M059J (cell line): ENCODE measurements at places on chromosomes 7 and 10. TPM values are rescaled to one million over a fixed set of nuclear protein-coding genes. Genes with fewer than 3 reads are reported as not detected.

DNA sequence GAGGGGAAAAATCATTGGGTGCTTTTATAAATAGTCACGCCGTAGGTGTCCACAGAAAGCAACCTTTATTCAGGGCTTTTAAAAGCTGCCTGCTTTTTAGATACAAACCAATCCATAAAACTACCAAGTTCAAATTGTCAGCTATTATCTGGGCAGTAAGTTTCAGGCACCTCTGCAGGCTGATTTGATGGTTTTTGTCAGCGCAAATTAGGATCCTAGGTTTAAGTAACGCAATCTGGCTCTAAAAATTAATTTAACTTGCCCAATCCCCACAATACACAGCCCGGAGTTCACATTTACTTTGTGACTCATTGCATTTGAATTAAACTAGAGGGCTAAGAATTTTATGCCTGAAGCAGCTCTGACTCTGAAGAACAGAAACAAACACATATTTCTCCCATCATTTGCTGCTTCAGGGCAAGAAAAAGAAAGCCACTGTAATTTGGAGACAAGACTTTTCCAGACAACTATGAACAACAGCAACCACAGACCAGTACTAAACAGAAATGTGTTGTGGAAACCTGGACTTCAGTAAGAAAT lies 43.3 kb downstream of the NRP1 start:
- peak; percentile 93 for DNase-seq

GRCh38 chr7:47638679-47639315 lies 56.9 kb upstream of the TNS3 start:
- no peak for DNase-seq

Gene LIPF
- not detected in 2 replicates for total RNA-seq

GRCh38 chr7:25196132-25196896 lies 32.0 kb downstream of the NPVF start:
- no peak for DNase-seq

DNA sequence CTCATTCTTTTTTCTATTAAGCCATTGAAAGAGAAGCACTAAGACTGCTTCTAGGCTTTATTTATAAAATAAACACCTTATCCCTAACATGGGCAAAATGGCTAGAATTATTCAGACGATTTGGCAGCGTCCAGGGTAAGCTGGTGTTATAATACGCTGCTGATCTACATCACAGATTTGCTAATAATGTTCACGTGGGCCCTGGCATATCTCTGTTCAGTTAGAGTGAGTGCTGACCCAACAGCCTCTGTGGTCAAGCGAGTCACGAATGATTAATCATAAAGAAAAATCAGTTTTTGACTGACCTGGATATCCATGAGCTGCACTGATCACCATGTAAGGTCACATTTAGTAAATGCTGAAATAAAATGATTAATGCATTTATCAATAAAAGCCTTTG lies 28.4 kb upstream of the CBLL1 start:
- peak; percentile 71 for DNase-seq
